ENCODE measurements at places on chromosomes 13 and 19.
A peak's percentile ranks its signal among the peaks of the same experiment; 100 is the strongest.

DNA sequence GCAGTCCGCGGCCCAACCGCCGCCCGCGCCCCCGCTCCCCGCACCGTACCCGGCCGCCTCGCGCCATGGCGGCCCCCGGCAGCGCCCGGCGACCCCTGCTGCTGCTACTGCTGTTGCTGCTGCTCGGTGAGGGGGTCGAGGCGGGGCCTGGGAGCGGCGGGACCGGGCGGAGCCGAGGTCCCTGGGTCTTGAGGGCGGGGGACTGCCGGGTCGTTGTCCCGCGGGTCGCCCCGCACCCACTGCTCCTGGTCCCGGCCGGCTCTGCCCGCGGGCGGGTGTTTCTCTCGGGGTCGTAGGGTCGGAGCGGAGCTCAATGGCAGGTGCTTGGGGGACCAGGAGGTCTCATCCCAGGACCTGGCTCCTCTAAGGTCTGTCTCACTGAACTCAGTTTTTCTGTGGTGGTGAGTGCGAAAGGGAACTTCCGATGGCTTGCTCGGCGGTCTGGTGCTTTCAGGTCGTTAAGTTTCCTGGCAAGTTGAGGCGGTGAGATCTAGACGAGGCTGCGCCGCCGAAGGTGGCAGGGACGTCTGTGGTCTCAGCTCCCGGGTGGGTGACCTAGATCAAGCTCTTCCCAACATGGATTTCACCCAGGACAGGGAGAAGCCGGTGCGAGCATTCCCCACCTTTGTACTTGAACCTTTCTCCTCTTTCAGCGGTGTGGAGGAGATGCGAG, 467 bp downstream of the LAMP1 start:
- no peaks in the 10 kb centered on the region for H3K27me3 ChIP-seq
- peaks cover 48% of the 10 kb centered on the region for H3K4me1 ChIP-seq
- DNase-seq = no peak

DNA sequence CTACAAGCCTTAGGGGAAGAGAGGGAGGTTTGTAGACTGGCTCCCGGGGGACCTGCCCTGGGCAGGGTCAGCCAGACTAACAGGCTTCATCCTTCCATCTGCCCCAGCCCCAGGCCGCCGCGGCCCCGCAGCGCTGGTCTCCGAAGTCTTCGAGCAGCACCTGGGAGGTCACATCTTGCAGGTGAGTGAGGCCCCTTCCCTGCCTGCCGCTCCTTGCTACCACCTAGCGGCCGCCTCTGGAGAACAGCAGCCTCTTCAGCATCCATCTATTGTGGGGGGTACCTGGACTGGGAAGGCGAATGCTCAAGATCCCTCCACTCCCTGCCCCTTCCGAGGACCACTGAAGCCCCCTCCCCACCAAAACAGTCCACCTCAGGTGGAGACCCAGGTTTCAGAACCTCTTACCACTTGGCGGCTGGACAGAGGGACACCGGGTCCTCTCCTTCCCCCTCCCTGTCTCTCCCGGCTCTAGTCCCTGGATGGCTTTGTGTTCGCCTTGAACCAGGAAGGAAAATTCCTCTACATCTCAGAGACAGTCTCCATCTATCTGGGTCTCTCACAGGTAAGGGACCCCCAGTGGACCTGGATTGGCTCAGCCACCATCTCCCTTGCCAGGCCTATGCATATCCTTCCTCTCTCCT, 12.7 kb downstream of the NPAS1 start:
- H3K4me1 ChIP-seq = peaks cover 8% of the 10 kb centered on the region
- H3K27ac ChIP-seq = no peak overlapping the region
- no peaks in the 10 kb centered on the region for H3K36me3 ChIP-seq
- no peak overlapping the region for H3K4me3 ChIP-seq
- no peak for DNase-seq

DNA sequence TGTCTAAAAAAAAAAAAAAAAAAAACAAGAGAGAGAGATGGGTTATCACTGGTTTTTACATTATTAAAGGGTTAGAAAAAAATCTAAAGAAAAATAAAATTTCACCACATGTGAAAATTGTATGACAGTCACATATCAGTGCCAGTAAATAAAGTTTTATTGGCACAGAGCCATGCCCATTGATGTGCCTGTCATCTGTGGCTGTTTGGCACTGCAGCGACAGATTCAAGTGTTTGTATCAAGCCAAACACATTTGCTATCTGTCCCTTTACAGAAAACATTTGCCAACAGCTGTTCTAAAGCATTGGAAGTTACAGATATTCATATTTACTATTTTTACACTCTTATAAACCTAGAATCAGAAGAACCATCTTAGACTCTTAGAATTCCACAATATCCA, 16.3 kb downstream of the FCHO1 start:
- H3K4me1 ChIP-seq = no peaks in the 10 kb centered on the region
- no peak for DNase-seq
- H3K36me3 ChIP-seq = no peaks in the 10 kb centered on the region
- no peaks in the 10 kb centered on the region for H3K27me3 ChIP-seq
- no peak overlapping the region for H3K4me3 ChIP-seq
- no peak overlapping the region for H3K27ac ChIP-seq

DNA sequence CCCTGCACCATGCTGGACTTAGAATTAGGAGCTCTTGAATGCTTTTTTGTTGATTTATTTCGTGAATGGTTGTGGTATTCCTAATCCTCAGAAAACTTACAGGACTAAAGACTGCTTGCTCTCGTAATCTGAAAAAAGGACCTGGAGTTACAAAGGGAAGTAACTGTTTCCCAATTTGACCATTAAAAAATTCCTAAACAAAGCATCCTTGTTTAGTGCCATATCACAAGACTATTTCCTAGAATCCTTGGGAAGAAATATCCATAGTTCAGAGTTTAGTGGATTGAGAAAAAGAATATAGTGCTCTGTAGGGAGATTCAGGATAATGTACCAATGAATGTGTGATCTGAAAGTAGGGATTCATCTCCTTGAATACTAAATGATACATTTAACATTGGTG, 186.8 kb downstream of the NDFIP2 start:
- no peak for DNase-seq
- peaks cover 13% of the 10 kb centered on the region for H3K4me1 ChIP-seq
- H3K27ac ChIP-seq = no peak overlapping the region
- H3K36me3 ChIP-seq = no peaks in the 10 kb centered on the region

- no peak for DNase-seq
- H3K4me1 ChIP-seq = no peaks in the 10 kb centered on the region
- no peak overlapping the region for H3K27ac ChIP-seq
These were observed 44.0 kb downstream of the FLT3 start for GRCh38 chr13:28056426-28056825.

DNA sequence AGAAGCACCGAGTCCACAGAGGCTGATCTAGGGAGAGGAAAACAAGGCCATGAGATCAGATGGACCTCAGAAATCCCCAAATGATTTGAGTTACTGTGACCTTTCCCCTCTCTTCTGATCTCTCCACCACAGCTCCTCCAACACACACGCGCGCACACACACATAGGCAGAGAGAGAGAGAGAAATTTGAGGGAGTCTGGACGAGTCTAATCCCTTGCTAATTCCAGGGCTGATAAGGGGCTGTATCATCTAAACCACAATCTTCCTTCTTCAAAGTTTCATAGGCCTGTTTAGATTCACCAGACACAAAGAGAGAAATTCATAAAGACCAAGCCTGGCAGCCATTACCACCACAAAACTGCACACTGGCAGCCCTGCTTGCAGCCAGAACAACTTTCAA, 8.6 kb downstream of the ZFP82 start:
- H3K27me3 ChIP-seq = no peaks in the 10 kb centered on the region
- DNase-seq = no peak
- no peak overlapping the region for H3K27ac ChIP-seq
- H3K4me3 ChIP-seq = no peak overlapping the region
- no peaks in the 10 kb centered on the region for H3K4me1 ChIP-seq

- no peak overlapping the region for H3K4me3 ChIP-seq
- H3K27me3 ChIP-seq = no peaks in the 10 kb centered on the region
- no peaks in the 10 kb centered on the region for H3K36me3 ChIP-seq
These were observed 25.9 kb downstream of the EFNA2 start for GRCh38 chr19:1311543-1312091.

GRCh38 chr13:45353895-45354294, 12.9 kb upstream of the TPT1 start:
- H3K36me3 ChIP-seq = peaks cover 7% of the 10 kb centered on the region
- H3K27ac ChIP-seq = no peak overlapping the region
- no peak overlapping the region for H3K4me3 ChIP-seq
- no peak for DNase-seq
- H3K27me3 ChIP-seq = no peaks in the 10 kb centered on the region

DNA sequence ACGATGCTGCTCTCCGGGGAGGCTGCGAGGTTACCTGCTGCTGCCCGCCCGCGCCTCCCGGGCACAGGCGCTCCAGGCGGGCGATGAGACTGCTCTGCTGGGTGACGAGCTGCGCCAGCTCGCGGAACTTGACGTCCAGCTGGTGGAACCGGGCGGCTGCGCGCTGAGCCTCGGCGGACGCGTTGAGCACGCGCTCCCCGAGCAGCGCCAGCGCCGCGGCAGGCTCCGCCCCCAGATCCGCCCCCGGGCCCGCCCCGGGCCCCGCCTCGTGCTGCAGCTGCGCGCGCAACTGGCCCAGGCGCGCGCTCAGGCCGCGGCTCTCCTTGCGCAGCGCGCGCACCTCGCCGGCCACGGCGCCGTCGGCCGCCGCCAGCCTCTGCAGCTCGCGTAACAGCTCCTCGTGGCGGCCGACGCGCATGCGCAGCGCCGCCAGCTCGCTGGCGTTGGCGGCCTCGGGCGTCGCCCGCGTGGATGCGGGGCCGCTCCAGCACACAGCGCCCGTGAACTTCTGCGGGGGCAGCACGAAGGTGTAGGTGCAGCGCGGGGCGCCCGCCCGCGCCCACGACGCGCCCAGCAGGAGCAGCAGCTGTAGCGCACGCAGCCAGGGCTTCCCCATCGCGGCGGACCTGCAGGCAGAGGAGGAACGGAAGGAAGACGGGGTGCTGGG, 6.4 kb downstream of the ANGPTL6 start:
- H3K36me3 ChIP-seq = no peaks in the 10 kb centered on the region
- H3K27me3 ChIP-seq = no peaks in the 10 kb centered on the region
- peak overlapping the region; percentile 64 for H3K4me3 ChIP-seq

- H3K4me3 ChIP-seq = no peak overlapping the region
- no peaks in the 10 kb centered on the region for H3K27me3 ChIP-seq
- no peaks in the 10 kb centered on the region for H3K36me3 ChIP-seq
- DNase-seq = no peak
These were observed 63.8 kb upstream of the PABPC3 start for GRCh38 chr13:25032160-25032559.

DNA sequence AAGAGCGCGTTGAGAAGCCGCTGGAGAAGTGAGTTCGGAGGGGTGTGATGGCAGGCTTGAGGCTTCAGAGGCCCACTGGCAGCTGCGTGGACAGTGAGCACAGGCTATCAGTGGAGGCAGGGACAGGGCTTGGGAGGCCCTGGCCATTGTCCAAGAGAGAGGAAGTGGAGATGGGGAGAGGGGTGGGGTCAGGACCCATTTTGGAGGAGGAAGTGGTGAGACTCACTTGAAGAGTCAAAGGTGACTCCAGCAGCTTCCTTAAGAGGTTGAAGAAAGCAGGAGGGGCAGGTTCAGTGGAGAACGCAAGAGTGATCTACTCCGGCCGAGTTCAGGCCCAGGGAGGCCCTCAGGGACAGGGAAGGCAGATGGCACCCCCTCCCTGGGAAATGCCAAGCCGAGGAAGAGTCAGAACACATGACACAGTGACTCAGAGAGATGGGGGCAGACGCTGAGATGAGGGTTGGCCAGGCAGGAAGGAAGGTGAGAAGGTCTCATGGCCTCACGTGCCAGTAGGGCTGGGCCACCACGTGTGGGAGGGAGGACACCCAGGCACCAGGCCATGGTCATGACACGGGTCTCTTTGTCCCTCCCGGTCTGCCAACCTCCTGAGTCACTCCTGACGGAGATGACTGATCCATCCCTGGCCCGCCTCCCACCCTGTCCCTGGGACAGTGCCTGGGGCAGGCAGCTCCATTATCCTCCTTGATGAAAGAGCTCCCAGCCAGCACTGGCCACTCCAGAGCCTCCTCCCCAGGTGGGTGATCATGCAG, 10.1 kb upstream of the CD22 start:
- H3K36me3 ChIP-seq = no peaks in the 10 kb centered on the region
- no peak overlapping the region for H3K4me3 ChIP-seq
- no peaks in the 10 kb centered on the region for H3K27me3 ChIP-seq
- peak; percentile 72 for DNase-seq
- no peak overlapping the region for H3K27ac ChIP-seq

DNA sequence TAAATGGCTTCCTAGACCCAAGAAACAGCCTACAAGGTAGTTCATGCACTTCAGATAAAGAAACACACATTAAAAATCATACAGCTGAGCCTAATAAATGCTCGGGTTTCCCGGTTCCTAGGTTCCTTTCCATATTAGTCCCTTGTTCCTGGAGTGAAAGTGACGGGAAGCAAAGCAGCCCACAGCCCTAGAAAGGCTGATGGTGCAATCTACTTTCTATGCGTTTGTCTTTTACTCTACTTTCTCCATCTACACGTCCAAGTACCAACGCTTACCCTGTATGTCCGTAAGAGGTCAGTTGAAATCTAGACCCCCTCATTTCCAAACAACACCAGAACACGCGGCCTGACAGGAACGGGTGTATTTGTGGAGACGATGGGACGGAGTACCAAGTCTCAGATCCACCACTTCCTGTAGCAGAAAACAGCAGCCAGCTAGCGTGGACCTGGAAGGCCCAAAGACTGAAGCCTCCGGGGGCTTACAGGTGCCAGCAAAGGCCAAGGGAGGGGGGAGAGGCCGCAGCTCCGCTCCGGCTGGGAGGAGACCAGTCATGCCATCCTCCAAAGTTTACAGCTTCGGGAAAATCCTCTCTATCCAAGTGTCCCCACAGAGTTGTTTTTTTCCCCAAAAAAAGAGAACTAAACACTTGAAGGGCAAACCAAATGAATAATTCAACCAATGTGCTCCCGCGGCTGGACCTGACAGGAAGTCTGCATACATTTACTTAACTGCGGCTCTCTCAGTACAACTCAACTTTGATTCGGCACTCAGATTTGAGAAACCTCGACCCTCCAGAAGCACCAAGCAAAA, 34.1 kb downstream of the STK24 start:
- peaks cover 63% of the 10 kb centered on the region for H3K4me1 ChIP-seq
- DNase-seq = peak; percentile 60
- H3K27ac ChIP-seq = peak overlapping the region; percentile 73
- no peaks in the 10 kb centered on the region for H3K27me3 ChIP-seq
- no peaks in the 10 kb centered on the region for H3K36me3 ChIP-seq
- peak overlapping the region; percentile 46 for H3K4me3 ChIP-seq

GRCh38 chr13:111904166-111904565, 162.8 kb upstream of the SOX1 start:
- H3K27ac ChIP-seq = no peak overlapping the region
- no peaks in the 10 kb centered on the region for H3K4me1 ChIP-seq
- no peak for DNase-seq
- H3K27me3 ChIP-seq = no peaks in the 10 kb centered on the region

- no peaks in the 10 kb centered on the region for H3K36me3 ChIP-seq
- no peaks in the 10 kb centered on the region for H3K4me1 ChIP-seq
- H3K4me3 ChIP-seq = no peak overlapping the region
- no peaks in the 10 kb centered on the region for H3K27me3 ChIP-seq
- no peak overlapping the region for H3K27ac ChIP-seq
- no peak for DNase-seq
These were observed 154.8 kb downstream of the COG6 start for GRCh38 chr13:39810091-39810877.

- H3K4me3 ChIP-seq = no peak overlapping the region
- H3K4me1 ChIP-seq = peaks cover 25% of the 10 kb centered on the region
- no peak for DNase-seq
- H3K27me3 ChIP-seq = no peaks in the 10 kb centered on the region
- no peaks in the 10 kb centered on the region for H3K36me3 ChIP-seq
These were observed 1.8 kb upstream of the STARD13 start for GRCh38 chr13:33287142-33287882.

GRCh38 chr13:67880916-67881315, 650.8 kb upstream of the PCDH9 start:
- no peaks in the 10 kb centered on the region for H3K27me3 ChIP-seq
- no peak overlapping the region for H3K27ac ChIP-seq
- no peak for DNase-seq
- no peaks in the 10 kb centered on the region for H3K4me1 ChIP-seq

All from psoas muscle (tissue), 8 donors.